ENCODE measurements at places on chromosomes 4 and X.

GRCh38 chr4:122775987-122776836 is 43.7 kb downstream of the BBS12 start:
- no peak for DNase-seq

DNA sequence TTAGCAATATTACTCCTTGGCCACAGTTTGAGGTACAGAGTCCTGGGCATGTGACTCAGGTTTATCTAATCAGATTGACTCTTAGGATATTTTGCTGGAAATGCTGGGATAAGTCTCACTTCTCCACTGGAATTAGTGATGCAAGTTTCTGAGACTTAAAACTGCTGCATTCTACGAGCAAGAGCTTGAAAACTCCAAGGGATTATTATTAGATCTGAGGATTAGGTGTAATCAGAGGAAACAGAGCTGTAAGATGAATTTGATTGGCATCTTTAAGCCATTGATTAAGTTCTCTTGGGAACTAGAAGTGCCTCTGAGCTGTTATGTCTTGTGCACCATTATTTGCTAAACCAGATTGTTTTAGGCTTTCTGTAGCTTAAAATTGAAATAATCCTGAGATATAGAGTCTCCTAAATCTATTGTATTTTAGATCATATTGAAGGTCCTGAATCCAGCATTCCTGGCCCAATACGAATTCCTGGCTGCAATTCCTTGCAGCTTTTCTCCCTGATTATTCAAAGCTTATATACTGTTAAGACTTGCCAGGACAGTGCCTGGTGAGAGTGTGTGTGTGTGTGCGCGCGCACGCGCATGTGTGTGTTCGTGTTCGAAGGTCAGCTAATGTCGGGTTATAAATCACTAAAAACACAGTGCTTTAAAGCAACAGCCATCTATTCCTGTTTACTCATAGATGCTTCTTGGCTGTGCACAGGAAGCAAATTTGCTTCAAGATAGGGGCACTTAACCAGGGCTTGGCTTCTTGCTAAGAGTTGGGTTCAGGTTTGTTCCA is 735.1 kb downstream of the STIM2 start:
- no peak for DNase-seq

DNA sequence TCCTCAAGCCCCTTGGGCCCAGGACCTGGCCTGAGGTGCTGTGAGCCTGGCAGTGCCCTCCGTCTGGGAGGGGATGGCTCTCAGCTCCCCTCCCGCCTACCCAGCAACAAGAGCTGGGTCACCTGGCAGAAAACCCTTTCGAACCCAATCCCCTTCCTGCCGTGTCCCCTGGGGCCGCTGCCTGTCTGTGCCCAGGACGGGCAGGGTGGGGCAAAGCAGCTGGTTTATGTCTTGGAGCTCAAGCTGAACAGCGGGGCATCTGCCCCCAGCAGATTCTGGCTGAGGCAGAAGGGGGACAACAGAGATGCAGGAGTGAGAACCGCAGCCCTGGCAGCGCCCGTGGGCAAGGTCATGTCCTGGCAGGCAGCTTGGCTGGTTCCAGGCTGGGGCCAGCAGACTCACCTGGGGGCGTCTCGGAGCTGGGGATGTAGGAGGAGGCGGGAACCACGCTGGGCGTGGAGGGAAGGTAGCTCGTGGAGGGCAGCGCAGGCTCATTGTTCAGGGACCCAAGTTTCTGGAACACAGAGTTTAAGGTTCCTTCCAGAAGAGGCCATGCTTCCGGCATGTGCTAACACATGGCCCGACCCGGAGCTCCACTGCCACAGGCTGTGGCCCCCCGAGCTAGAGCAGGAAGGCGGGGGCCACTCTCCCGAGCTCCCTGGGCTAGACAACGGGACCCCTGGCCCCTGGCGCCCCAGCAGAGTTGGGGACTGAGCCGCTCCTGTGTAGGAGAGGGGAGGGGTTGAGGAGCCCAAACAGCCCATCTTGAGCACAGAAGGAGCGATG is 24.2 kb downstream of the NELFA start:
- no peak for DNase-seq

- no peak for DNase-seq
These were observed 61.0 kb downstream of the REELD1 start for GRCh38 chr4:146275370-146275769.

GRCh38 chrX:77415882-77416281 is 31.3 kb upstream of the FGF16 start:
- DNase-seq: no peak

Measured in fibroblast of the conjunctiva (primary cell).